ENCODE measurements at places on chromosomes 12 and 14. TPM values are rescaled to one million over a fixed set of nuclear protein-coding genes. Genes with fewer than 3 reads are reported as not detected.

Gene CAMKK2
- total RNA-seq: 28.5 TPM

Gene PDE3A
- 106 TPM for total RNA-seq

Gene SLC6A12
- total RNA-seq: not detected

Gene SERPINA1
- 0.13 TPM for total RNA-seq

Gene TAS2R42
- not detected for total RNA-seq

Gene MANSC1
- total RNA-seq: 43.6 TPM

Gene CLECL1
- not detected for total RNA-seq

Gene C12orf54
- total RNA-seq: not detected

Gene HOXC12
- not detected for total RNA-seq

Gene ELK3
- 100 TPM for total RNA-seq

Gene SERPINA9
- total RNA-seq: not detected

Gene SRGAP1
- 7.6 TPM for total RNA-seq

Gene INSM2
- total RNA-seq: not detected

Gene STAC3
- not detected for total RNA-seq

Gene FLVCR2
- total RNA-seq: 0.66 TPM

Gene SERPINA5
- total RNA-seq: not detected

Gene PLA2G1B
- total RNA-seq: not detected

Gene LHX5
- not detected for total RNA-seq

Gene TMEM253
- not detected for total RNA-seq

Gene TSPAN19
- total RNA-seq: not detected

Gene MYO1H
- total RNA-seq: not detected

Gene AGAP2
- 0.36 TPM for total RNA-seq

Gene LMO3
- 0.27 TPM for total RNA-seq

Gene DHRS1
- total RNA-seq: 10.9 TPM

Gene SERPINA10
- not detected for total RNA-seq

Gene ACSS3
- 0.43 TPM for total RNA-seq

Gene CACNB3
- 26.6 TPM for total RNA-seq

Gene TMTC3
- total RNA-seq: 76.2 TPM

Gene DHRS2
- total RNA-seq: 1.5 TPM

Gene RERG
- total RNA-seq: not detected

Gene PRR4
- total RNA-seq: 2.3 TPM

Gene NELL2
- total RNA-seq: 0.13 TPM

Gene GYS2
- not detected for total RNA-seq

Gene PKP2
- total RNA-seq: 8.7 TPM

Gene IL23A
- total RNA-seq: not detected

Gene RFLNA
- 5.8 TPM for total RNA-seq

Gene OVCH1
- under 0.01 TPM for total RNA-seq

Gene NEMP1
- total RNA-seq: 18.0 TPM

Gene RNASE3
- not detected for total RNA-seq

Gene CNIH1
- 221 TPM for total RNA-seq

Gene CLEC2D
- 3.5 TPM for total RNA-seq

Gene PLBD1
- 1.0 TPM for total RNA-seq

Gene PPHLN1
- 123 TPM for total RNA-seq

Gene WSCD2
- total RNA-seq: not detected

Gene OTOGL
- total RNA-seq: 5.3 TPM

Gene NPFF
- not detected for total RNA-seq

Gene PTGER2
- total RNA-seq: not detected

Gene DEGS2
- under 0.01 TPM for total RNA-seq

Gene OR4E1
- total RNA-seq: not detected

Gene MTA1
- 84.2 TPM for total RNA-seq

Gene CCDC197
- total RNA-seq: not detected

Data from thoracic aorta endothelial cell (primary cell).